ENCODE measurements at places on chromosomes 12 and 14.

GRCh38 chr14:77556946-77557345, 58.3 kb upstream of the ISM2 start:
- no peak for DNase-seq

- DNase-seq: no peak
Measured at GRCh38 chr12:104163631-104164030, 25.6 kb upstream of the NFYB start.

- DNase-seq: no peak
Measured at GRCh38 chr12:120713861-120714482, 3.7 kb downstream of the UNC119B start.

DNA sequence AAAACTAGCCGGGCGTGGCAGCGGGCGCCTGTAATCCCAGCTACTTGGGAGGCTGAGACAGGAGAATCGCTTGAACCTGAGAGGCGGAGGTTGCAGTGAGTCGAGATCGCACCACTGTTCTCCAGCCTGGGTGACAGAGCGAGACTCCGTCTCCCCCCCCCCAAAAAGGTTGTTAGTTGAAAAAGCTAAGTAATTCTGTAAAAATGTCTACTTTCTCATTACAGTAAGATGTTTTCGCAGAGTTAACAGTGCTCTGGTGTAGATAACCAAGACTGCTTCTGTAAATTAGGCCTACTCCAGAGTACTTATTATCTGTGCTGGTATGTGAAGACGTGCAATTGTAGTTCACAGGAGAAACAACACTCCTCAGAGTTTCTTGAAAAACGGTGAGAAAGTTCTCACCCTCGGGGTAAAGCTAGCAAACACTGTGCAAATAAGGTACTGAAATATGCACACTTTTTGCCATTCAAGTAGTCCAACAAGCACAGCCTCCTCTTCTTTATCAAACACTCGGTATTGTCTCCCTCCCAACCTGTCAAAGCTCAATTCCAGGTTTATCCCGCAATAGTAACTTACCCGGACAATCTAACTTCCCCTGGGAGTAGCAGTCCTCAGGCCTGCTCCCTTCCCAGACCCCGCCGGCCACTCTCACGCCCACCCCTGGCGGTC, 974 bp downstream of the BTBD7 start:
- DNase-seq: no peak

DNA sequence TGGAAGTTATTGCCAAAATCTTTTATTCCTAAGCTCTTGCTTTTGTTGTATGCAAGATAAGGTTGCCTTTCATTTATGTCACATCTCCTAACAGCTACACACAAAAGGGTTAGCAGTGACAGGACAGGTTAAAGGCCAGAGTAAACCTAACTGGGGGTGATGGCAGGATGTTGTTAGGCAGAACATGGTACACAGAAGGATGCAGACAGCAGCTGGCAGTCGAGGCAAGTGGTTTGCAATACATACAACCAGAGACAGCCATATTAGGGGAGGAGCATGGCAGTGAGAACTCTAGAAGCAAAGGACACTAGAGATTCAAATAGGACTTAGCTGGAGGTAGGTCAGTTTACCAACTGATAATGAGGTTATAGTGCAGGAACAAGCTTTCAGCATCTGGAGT, 2.7 kb upstream of the ABCD2 start:
- no peak for DNase-seq

DNA sequence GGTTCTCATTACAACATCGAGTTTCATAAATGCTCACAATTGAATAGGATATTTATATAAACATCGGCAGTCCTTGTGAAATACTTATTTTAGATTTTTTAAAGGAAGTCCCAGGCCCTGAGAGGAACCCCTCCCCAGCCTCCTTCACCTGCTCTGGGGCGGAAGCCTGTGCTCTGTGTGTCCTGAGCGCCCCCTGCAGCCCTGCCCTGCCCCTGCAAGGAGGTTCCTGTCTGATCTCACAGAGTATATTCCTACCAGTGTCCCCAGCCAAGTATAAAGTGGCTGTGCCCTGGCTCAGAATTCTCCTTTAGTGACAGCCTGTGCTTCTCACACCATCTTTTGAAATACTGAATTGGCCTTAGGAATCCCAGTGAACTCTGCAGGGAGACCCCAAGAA, 659.5 kb downstream of the TMEM121 start:
- no peak for DNase-seq

DNA sequence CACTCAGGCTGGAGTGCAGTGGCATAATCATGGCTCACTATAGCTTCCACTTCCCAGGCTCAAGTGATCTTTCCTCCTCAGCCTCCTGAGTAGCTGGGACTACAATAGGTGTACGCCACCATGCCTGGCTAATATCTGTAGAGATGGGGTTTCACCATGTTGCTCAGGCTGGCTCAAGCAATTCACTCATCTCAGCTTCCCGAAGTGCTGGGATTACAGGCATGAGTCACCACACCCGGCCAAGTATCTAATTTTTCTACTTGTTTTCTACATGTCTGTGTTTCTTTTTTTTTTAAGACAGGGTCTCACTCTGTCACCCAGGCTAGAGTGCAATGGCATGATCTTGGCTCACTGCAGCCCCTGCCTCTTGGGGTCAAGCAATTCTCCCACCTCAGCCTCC, 119.7 kb upstream of the MED13L start:
- no peak for DNase-seq

DNA sequence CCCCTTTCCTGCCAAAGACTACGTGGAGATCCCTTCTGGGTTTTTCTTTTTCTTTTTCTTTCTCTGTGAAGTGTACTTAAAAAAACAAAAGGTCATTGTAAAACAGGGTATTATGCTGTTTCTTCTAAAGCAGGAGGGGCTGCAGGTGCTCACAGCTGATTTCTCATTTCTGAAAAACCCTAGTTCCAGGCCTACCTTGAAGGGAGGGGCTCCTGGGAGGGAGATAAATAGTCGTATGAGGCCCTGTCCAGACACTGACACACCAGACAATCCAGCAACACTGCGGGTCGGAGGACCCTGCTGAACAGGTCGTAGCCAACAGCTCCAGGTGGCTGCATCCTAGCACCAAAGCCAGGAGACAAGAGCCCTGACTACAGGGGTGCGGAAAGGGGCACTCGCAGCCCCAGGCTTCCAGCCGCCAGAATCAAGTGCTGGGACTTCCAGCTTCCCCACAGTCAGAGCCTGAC, 41.1 kb downstream of the PSMA6 start:
- DNase-seq: no peak

GRCh38 chr14:59707778-59708561, 131.4 kb upstream of the CCDC175 start:
- DNase-seq: no peak

- DNase-seq: no peak
Measured at GRCh38 chr12:77344651-77345050, 279.3 kb upstream of the E2F7 start.

- no peak for DNase-seq
Measured at GRCh38 chr14:80403036-80403435, 191.7 kb upstream of the DIO2 start.

DNA sequence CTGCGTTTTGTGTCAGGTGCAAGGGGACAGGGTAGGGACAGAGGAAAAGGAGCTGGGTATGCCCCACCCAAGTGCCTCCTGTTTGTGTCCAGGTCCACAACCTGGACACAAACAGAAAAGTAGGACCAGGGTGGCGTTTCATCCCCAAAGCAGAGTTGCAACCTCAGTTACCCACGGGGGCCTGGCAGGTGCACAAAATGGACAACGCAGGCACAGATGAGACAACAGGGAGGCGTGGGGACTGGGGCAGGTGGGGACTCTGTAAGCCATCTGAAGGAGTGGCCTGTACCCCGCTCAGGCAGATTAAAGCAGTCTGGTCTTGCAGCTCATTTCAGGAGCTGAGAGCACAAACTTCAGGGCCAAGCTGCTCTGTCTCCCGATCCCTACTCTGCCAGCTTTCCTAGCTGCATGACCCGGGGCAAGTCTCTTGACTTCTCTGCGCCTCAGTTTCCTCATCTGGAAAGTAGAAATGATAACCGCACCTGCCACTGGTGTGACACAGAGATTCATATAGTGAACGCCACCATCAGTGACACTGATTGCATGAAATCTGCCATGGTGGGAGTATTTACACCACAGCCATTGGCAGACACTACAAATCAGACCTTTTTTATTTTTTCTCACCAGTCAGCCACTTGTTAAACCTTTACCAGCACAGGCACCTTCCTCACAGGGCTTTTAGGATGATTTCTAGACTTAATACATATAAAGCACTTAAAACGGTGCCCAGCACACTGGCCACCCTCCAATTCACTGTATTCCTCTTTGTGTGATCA, 123.0 kb downstream of the PHETA1 start:
- no peak for DNase-seq

- DNase-seq: no peak
Measured at GRCh38 chr12:110744601-110745264, 2.0 kb upstream of the PPP1CC start.

DNA sequence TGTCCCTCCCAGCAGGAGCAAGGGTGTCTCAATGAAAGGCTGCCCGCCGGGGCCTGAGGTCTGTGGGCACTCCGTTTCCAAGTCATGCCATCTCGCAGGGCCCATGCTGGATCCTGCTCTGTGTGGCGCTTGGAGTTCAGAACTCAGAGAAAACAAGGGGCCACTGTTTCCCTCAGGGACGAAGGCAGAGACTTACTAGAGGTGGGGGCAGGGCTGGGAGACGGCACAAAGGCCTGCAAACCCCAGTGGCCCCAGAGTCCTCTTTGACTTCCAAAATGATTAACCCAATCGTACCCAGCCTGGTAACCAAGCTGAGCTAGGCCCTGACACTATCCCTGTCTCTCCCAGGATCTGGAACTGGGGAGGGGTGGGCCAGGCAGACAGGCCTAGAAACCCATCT, 95.8 kb downstream of the ITPK1 start:
- DNase-seq: no peak

DNA sequence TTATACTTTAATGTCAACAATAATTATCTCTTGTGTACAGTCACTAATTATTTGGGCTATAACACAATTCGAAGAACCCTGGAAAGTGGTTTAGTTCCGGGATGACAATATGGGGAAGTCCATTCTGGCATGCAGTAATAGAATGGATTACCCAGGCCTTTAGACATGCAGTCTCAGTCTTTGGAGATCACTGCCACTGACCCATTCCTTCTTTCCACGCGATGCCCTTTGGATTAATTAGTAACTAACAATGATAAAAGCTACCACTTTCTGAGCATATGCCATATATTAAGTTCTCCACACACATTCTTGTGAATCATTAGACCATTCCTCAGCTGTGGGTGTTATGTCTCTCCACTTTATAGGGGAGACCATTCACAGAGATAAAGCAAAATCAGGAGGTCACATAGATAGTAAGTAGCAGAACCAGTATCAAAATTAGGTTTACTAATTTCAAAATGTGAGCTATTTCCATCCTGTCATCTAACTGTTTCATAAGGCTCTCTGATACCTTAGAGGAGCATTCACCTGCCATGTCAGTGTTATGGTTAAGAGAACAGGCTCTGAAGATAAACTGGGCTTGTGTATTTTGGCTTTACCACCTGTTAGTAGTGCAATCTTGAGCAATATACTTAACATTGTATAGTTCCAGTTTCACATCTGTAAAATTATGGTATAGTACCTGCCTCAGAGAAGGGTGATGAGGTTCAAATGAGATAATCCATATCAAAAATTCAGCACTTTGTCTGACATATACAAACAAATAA, 27.2 kb upstream of the KCNJ8 start:
- no peak for DNase-seq

DNA sequence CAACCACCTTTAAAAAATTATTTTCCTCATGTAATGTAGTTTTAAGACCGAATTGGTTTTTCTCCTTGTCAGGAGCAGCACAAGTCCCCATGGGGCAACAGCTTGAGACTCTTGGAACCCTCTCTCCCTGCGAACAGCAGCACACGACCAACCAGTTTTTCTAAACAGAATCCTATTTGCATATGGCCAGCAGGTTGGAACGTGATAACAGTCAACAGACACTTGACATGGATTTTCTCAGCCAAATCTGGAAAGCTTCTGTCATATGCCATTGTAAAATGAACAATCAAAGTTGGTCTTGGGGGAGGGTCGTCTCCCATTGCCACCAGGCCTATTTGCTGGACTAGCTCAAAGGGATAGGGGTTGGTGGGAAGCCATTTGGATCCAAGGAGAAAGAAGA, 1915.0 kb upstream of the FLRT2 start:
- DNase-seq: no peak

- DNase-seq: peak; percentile 30
Measured at GRCh38 chr14:23119363-23120327, 590 bp upstream of the CEBPE start.

- no peak for DNase-seq
Measured at GRCh38 chr12:27394676-27395075, 51.9 kb upstream of the SMCO2 start.

- no peak for DNase-seq
Measured at GRCh38 chr12:90100579-90100978, 391.9 kb upstream of the ATP2B1 start.

DNA sequence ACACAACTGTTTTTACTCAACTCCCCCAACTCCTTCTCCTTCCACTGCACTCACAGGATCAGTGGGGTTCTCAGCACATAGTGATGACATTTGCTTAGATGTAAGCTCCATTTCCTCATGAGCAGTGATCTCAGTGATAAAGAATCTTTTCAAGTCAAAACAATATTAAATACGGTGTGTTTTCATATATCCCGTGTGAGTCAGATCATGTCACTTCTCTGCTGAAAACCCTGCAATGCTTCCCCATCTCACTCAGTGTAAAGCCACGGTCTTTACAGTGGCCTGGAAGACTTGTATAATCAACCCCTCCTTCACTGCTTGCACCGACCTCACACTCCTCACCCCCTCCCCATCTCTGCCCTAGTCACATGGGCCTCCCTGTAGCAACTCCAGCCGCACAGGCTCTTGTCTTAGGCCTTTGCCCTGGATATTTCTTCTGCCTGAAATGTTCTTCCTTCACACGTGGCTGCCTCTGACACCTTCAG, 149.7 kb upstream of the ARHGAP5 start:
- DNase-seq: no peak

GRCh38 chr12:11706509-11707379, 57.3 kb downstream of the ETV6 start:
- DNase-seq: no peak

DNA sequence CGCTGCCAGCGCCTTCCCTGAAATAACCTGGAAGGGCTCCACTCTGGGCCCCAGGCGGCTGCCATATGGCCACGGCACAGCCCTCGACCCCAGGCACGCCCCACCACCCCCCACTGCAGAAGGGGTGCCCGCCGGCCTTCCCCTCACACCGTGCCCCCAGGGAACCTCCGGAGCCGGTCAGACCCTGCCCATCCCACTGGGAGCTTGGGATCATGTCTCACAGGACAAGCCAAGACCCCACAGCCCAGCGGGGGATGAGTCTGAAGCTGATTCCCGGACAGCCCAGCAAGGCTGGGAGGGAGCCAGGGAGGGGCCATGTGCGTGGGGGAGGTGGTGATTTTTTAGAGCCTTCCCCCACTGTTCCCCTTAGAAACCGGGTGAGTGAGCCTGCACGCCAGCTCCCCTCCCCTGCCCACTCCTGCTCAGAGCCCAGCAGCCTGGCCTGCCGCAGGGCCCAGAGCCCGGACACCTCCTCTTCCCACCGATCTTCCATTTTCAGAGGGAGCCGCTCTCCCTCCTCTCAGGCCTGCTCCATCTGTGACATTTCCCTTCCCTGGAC, 1.4 kb downstream of the RIMBP2 start:
- DNase-seq: no peak
